ENCODE measurements at places on chromosomes 5 and 9.
A peak's percentile ranks its signal among the peaks of the same experiment; 100 is the strongest.

- DNase-seq: no peak
Observed at GRCh38 chr5:180467028-180467975, 26.9 kb upstream of the CNOT6 start.

DNA sequence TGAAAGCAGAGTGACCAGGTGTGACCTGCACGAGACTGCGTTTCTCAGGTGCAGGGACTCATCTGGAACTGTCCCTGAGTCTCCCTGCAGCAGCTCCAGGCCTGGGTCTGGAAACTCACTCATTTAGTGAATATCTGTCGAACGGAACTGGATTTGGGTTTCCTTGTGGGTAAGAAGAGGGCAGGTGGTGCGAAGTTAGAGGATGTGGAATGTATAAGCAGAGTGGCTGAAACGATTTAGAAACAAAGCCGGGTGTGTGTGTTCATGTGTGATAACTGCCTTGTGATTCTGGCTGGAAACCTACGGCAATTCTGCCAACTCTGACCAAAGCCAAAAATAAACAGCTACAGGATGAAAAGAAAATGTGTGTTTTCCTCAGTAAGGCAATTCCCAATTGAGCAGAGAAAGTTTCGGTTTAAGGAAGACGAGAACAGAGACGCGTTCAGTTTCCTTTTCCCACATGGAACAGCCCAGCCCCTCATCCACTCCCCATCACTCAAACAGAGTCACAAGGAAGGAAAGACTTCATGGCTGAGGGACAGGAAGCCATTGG lies 130.3 kb downstream of the NSG2 start:
- no peak for DNase-seq

DNA sequence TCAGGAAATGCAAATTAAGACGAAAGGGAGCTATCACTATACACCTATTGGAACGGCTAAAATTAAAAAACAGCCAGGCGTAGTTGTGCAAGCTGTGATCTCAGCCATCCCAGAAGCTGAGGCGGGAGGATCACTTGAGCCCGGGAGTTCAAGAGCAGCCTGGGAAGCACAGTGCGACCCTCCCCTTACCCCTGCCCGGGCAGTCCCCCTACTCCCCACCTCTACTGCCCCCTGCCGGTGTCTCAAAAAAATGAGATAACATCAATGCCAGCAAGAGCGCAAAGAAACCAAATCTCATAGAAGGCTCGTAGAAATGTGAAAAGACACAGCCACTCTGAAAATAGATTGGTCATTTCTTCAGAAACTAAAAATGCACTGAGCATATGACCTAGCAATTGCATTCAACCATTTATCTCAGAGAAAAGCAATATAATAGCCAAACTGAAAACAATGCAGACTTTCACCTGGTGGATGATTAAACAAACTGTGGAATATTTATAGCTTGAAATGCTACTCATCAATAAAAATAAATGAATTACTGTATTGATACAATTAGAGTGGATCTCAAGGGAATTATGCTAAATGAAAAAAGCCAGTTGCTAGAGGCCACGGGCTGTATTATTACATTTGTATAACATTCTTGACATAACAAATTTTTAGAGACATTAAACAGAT lies 20.6 kb downstream of the OR2V2 start:
- peak; percentile 35 for DNase-seq

- DNase-seq: no peak
Observed at GRCh38 chr9:107138261-107138992, 144.7 kb upstream of the RAD23B start.

- no peak for DNase-seq
Observed at GRCh38 chr9:84482607-84483006, 142.0 kb upstream of the SLC28A3 start.

- peak; percentile 25 for DNase-seq
Observed at GRCh38 chr5:28014779-28015178, 976.4 kb upstream of the CDH9 start.

- DNase-seq: no peak
Observed at GRCh38 chr5:58795327-58795726, 212.5 kb downstream of the RAB3C start.

DNA sequence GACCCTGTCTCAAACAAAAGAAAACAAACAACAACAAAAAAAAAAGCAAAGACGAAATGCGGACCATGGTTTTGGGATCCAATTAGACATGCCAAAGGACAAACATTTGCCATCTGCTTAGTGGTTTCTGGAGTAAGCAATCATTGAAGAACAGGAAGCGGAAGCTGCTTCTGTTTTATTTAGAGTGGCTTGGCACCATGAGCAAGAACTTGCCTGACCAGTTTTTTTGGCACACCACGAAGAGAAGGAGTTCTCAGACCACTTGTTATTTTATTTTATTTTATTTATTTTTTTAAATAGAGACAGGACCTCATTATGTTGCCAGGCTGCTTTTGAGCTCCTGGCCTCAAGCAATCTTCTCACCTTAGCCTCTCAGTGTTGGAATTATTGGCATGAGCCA lies 17.0 kb downstream of the BTF3 start:
- peak; percentile 70 for DNase-seq

- peak; percentile 22 for DNase-seq
Observed at GRCh38 chr9:95116002-95116807, 201.3 kb downstream of the FANCC start.

All from NCI-H2081 (cell line).